NCI-H1930 (cell line): ENCODE measurements at places on chromosomes 7 and 10.

DNA sequence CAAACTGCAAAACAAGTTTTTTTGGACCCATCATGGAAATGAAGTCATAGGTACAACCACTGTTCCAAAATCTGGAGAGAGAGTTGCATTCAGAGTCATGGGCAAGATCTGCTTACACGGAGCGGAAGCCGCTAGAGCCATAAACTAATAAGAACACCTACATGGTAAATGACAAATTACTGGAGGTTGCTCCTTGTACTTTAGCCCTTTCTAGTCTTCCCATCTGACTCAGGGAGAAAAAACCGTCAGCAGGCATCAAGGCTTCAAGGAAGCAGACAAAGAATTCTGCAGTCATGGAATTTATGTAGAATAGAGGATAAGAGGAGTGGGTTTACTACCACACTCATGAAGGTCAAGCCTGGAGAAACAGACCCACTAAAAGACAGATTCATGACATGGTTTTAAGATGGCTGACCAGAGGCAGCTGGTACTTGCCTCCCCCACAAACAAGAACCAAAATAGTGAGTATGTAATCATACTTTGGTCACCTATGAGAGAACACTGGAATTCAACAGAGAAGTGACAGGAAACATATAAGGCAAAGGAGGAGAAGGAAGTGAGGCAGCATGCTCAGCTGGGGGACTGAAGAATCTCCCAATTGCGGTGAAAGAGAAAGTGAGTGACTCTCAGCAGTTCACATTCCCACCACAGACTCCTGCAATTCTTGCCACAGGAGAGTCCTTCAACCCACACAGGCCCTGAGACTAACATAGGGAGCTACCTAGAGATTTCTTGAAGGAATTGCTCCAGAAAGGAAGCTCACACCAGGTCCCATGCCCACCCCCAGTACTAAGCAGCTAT is 42.4 kb upstream of the ASAH2 start:
- DNase-seq = no peak

GRCh38 chr7:106418094-106418493 is 133.3 kb upstream of the NAMPT start:
- no peak for DNase-seq

DNA sequence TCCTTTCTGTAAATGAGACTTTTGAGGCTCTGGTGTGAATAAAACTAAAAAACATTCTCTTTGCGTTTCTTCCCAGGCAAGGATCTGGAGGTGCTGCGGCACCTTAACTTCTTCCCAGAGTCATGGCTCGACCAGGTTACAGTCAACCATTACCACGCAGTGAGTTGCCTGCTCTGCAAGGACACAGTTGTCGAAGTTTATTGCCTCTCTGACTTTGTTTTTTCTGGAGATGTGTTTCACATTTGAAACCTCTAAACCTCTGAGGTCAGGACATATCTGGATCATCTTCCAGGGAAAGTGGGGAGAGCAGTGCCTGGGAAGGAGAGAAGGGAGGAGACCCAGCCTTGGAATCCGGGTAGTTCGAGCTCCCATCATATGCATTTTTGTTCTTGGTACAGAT is 43.4 kb upstream of the PLEKHA1 start:
- DNase-seq = no peak

DNA sequence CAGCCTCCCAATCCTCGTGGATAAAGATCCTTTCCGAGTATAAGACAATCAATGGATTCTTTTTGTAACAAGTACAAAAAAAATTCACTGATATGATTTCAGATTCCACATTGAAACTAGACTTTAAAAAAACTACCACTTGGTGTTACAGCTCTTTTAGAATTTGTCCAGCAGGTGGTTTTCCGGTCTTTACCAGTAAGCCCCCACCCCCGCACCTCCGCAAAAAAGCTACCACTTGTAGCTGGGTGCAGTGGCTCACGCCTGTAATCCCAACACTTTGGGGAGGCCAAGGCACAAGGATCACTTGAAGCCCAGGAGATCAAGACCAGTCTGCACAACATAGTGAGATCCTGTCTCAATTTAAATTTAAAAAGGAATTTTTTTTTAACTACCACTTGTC is 19.8 kb downstream of the IGF2BP3 start:
- DNase-seq = no peak

DNA sequence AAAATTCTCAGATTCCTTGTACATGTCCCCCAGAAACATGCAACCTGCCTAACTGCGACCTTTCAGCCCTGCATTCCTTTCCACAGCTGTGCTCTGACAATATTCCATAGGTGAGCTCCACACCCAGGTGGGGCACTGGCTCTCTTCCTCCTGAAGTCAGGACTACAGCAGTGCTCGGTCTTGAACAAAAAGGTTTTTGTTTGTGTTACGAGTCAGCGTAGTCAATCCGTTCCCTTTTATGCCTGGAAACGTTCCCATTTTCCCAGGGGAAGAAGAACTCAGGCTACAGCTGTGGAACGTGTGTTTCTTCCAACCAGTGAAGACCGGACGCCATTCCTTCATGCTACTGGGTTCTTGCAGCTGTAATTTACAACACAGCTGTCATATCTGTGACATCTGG is 52.4 kb upstream of the PFKP start:
- no peak for DNase-seq

GRCh38 chr7:13111230-13111629 is 423.8 kb downstream of the ARL4A start:
- DNase-seq = no peak

DNA sequence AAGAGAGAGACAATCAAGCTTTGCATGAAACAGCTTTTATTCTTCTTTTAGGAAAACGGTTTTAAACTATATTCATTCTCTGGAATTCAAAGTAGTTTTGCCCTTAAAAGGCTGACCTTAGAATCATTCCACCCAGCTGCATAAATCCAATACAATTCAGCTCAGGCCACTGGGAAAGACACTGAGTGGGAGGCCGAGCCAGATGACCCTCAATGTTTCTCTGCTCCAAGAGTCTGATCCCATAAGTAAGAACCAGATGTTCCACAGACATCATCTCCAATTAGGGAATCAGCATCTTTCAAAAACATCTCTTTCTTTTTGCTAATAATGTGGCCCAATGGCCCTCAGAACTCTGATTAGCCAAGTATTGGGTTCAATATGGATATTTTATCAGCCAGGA is 26.1 kb downstream of the CREB3L2 start:
- DNase-seq = no peak

DNA sequence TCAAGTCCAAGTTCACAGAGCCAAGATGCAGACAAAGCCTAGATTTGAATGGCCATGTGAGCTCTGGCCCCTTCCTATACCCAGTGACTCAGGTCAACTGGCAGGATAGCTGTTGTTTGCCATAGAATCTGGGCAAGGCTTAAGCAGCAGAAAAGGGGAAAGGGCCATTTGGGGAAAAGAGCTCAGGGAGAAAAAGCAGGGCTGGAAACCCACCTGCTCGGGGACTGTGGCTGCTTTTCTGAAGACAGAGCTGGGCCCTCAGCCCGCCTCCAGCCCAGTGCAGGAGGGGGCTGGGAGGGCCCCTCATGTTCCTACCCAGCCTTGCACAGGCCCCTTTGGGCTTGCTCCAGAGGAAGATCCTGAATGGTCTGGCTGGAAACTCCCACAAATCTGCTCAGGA is 32.6 kb upstream of the HABP2 start:
- no peak for DNase-seq

GRCh38 chr7:83970081-83970480 is 224.5 kb downstream of the SEMA3A start:
- DNase-seq = no peak

DNA sequence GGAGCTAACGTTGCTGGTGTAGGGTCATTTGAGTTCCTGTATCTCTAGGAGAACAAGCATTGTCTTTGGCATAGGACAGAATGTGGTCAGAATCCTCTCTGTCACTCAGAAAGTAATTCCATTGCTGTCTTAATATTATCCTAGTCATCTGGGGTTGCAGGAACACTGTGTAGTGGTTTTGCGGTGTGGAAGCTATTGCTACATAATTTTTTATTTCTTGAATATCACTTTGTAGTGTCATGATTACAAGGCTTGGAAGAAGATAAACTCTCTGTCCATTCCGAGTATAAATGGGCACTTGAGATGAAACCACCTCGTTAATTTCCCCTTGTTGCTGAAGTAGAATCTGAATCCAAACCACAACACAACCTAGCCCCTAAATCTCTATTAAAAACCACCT is 919.2 kb downstream of the LRMDA start:
- no peak for DNase-seq

GRCh38 chr7:85688712-85689111 is 501.9 kb upstream of the SEMA3D start:
- no peak for DNase-seq

GRCh38 chr7:110889335-110889734 is 201.6 kb upstream of the LRRN3 start:
- DNase-seq = no peak

GRCh38 chr10:131703941-131704340 is 196.9 kb upstream of the PPP2R2D start:
- no peak for DNase-seq

DNA sequence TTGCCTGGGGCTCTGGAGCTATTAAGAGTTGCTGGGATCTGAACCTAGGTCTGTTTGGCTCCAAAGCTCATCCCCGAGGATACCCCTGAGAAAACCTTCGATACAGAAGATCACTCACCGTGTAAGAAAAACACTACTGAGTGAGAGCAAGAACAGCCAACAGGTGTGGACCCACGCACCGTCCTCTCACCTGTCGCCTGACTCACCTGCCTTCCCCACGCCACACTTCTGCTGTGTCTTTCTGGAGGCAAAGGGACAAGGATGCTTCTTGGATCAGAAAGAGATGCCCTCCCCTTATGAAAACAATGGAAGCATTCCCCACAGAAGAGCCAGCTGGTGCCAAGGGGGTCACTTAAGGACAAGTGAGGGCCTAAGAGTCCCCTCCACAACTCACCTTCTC is 46.7 kb downstream of the COL13A1 start:
- DNase-seq = no peak

GRCh38 chr10:35041502-35041879 is 48.6 kb downstream of the CUL2 start:
- DNase-seq = no peak
